ENCODE measurements at places on chromosomes 16 and 17.
A peak's percentile ranks its signal among the peaks of the same experiment; 100 is the strongest.

DNA sequence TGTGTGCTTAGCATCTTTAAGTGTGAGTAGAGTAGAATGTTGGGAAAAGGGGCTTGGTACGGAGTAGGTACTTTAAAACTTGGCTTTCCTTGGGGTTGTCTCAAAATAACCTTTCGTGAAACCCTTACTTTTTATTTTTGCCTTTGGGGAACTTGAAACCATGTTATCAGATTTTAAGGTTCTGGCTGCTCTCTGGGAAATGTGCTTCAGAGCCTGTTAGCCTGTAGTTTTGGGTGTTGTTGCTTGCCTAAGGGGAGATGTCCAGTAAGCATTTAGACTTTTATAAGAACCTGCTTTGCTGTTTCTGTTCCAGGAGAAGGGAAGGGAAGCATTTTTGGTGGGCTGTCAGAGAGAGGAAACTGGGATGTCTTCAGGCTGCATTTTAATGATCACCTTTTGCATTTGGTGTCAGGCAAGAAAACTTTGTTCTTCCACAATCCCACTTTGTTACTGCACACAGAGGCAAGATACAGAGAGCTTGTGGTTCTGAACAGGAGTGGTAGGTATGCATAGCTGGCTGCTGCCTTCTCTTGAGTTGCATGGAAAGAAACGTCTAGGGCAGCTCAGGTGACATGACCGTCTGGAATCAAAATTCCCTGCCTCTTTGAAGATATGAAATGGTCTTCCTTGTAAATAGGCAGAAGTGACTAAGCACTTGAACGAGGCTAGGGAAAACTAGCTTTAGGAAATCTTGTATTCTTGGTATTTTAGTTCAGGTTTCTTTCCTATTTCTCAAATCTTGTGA lies 1.7 kb downstream of the RABEP1 start:
- DNase-seq = no peak

- DNase-seq = no peak
Measured at GRCh38 chr16:74298104-74298503, 1.5 kb downstream of the PSMD7 start.

DNA sequence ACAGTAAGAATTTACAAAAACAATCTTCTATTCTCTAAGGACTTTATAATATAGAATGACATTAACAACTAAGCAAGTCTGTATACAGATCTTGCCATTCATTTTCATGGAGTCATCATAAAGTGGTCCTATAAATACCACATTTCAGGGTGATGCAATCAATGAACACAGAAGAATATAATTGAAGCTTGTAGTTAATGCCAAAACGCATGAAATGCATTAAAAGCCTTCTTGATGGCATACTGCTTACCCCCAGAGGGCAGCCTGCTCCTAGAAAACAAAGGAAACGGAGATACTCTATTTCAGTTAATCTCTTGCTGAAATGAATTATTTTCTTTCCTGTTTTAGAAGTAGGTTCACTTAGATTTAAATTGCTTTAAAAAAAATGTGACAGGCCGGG lies 45.2 kb upstream of the STAC2 start:
- no peak for DNase-seq

DNA sequence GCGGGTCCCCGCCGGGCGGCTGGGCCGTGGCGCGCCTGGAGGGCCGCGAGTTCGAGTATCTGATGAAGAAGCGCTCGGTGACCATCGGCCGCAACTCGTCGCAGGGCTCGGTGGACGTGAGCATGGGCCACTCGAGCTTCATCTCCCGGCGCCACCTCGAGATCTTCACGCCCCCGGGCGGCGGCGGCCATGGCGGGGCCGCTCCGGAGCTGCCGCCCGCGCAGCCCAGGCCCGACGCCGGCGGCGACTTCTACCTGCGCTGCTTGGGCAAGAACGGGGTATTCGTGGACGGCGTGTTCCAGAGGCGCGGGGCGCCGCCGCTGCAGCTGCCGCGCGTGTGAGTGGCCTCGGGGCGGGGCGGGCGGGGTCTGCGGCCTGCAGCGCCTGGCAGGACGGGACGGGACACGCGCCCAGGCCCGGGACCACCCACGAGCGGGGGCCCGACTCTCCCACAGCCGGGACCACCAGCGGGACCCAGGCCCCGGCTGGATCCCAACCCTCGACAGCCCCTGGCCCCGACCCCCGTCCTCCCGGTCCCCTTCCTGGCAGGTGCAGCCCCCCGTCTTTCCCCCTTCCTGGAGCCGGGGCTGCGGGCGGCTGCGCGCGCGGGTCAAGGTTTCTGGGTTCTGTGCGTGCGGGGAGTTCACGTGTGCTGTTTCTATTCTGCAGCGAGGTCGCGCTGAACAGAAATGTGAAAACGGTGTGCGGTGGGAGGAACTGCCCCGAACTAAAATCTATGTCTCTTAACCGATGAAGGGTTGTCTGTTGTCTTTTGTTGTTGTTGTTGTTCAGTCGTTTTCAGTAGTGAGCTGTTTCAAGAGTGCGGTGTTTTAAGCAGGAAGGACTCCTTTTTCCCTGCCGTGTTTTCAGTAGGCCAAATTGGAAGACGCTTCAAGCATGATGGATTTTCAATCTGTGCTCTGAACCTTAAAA lies 705 bp downstream of the FOXK2 start:
- peak; percentile 75 for DNase-seq

- DNase-seq = no peak
Measured at GRCh38 chr16:85891776-85892166, 7.2 kb upstream of the IRF8 start.

DNA sequence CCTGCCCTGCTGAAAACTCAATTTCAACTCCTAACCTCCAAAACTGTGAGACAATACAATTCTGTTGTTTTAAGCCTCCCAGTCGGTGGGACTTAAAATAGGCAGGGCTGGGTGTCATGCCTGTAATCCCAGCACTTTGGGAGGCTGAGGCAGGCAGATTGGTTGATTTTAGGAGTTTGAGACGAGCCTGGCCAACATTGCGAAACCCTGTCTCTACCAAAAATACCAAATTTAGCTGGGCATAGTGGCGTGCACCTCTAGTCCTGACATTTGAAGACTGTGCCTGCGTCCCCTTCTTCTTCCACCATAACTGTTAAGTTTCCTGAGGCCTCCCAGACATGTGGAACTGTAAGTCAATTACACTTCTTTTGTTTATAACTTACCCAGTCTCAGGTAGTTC lies 36.0 kb upstream of the ATF7IP2 start:
- DNase-seq = peak; percentile 1

- no peak for DNase-seq
Measured at GRCh38 chr16:27598220-27598619, 48.3 kb downstream of the KATNIP start.

DNA sequence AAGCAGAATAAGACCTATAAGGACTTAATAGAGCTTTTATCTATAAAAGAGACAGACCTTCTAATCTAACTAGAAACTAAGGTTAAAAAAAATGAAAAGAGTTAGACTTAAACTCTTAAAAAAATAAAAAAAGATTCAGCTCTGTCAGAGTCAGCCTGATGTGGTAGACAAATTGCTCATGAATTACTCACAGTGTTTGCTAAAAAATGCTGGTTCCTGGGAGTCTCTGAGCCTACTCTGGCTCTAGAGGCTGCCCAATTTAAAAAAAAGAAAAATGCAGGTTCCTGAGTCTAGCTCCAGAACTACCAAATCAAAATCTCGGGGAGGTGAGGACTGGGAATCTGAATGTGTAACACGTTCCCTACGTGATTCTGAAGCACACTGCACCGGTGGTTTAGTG lies 18.1 kb downstream of the SOST start:
- DNase-seq = no peak

DNA sequence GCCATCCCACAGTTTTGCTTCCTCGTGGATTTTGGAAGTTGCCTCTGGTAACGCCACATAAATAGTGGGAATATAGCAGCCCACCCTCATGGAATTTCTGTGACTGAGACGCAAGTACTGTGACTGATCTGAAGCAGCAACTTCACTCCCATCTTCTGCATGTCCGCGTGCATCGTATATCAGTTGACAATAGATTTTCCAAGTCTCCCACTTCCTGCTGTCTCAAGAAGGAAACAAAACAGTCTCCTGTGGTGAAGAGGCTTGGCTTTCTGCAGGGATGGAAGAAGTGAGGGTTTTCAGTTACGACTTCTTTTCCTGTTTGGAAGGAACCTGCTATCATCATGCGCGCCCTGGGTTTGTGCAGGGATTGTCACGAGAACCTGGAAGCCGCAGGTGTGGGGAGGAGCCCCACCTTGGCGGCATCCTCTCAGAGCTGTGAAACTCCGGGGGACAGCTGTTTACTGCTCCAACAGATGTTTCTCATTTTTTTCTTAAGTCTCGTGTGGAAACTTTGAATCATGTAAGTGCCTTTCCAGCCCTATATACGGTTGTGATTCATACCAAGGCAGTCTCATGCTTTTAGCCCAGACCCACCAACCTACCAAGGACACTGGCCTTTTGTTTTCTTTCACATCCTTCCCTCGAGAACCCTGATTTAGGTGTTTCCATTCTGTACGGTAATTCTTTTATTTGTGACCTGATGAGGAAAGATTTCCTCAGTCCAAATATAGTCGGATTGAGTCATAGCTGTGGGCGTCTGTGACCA lies 57.5 kb downstream of the WIPI1 start:
- DNase-seq = no peak

- DNase-seq = no peak
Measured at GRCh38 chr17:80789356-80789902, 202.2 kb upstream of the CHMP6 start.
